ENCODE measurements at places on chromosomes 1 and 21.

DNA sequence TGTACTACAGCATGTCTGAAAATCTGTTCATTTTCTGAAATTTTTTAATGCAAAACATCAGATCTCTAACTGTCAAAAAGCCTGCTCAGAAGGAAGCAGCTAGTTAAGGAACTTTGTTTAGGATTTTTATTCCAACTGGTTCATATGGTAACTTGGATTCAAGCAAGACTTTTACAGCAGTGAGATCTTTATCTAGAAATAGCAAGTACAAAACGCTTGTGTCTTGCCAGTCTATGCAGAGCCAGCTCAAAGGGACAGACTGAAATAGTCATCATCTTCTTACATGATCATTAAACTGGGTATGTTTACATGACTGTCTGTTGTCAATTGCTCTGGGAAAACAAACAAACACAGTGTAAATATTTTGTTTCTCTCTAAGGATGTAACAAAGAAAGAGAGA lies 37.6 kb downstream of the DDAH1 start:
- no peak for DNase-seq

GRCh38 chr1:223651291-223651991 lies 14.1 kb downstream of the CAPN8 start:
- no peak for DNase-seq

- peak; percentile 82 for DNase-seq
These were observed 18.3 kb upstream of the HDAC1 start for GRCh38 chr1:32273391-32274208.

GRCh38 chr21:41545500-41546359 lies 37.8 kb upstream of the TMPRSS2 start:
- DNase-seq = no peak

DNA sequence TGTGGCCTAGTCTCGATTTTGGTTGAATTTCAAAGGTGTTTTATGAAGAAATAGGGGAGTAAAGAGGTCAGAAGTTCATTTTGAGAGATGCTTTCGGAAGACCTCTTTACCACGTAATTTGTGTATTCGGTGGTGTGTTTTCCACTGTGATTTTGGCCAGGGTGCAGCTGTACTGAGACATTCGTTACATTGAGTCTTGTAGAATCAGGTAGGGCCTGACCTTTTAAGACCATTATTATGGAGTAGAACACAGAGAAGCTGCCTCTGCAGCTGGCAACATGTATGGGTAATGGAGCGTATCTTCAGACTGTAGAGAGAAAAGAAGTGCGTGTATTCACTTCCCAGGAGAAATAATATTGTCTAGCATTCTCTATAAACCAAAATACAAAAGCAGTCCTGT lies 326.5 kb downstream of the PDE4B start:
- no peak for DNase-seq

- no peak for DNase-seq
These were observed 93.8 kb downstream of the DNM3 start for GRCh38 chr1:171935086-171935485.

- DNase-seq = no peak
These were observed 383.0 kb upstream of the NFIA start for GRCh38 chr1:60699325-60699724.

DNA sequence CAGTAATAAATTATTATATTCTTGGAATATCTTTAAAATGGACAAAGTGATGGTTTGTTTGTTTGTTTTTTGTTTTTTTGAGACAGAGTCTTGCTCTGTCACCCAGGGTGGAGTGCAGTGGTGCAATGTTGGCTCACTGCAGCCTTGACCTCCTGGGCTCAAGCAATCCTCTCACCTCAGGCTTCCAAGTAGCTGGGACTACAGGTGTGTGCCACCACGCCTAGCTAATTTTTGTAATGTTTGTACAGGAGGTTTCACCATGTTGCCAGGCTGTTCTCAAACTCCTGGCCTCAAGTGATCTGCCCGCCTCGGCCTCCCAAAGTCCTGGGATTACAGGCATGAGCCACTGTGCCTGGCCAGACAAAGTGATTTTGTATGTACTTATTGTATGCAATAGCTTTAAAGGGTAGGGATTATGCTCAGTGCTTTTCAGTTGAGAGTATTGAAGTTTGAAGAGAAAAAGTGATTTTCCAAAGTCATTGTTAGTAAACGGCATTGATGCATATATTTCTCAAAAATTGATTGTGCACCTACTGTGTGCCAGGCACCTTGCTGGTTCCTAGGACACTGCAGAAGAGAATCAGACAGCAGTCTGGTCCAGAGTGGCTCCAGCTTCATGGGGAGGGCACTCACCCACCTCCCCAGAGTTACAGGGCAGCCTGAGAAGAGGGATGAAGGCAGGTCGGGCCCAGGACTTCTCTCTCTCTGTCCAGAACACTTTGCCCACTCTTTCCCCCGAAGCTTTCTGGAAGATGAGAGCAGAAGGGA lies 34.2 kb upstream of the TTC22 start:
- no peak for DNase-seq

GRCh38 chr1:8844501-8845006 lies 27.1 kb upstream of the RERE start:
- no peak for DNase-seq

DNA sequence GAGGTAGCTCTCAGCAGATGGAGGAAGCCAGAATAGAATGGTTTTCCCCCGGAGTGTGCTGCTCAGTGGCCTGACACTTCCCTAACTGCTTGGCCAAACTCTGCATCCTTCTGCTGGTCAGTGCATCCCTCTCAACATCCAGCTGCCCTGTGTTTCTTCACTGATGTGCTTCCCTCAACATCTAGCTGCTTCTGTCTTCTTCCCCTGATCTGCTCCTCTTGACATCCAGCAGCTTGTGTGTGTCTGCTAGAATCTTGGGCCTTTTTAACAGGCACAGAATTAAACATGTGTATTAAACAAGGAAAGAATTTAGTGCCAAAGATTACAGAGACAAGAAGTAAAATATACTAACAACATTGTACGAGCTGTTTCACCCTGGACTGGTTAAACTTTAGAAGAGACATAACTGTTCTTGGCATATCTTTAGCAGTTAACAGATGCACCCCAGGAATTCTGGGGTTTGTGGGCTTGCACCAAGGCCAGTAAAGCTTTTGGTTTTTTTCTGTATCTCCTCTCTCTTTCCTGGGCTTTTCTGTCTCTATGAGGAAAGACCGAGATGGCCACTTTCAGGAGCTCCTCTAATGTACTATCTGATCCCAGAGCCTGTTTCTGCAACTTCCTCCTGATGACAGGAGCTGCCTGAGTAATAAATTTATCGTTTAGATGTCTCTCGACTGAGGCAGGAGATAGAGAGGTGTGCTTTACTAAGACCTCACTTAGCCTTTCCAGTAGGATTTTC lies 34.8 kb upstream of the HSD3B1 start:
- no peak for DNase-seq

- DNase-seq = no peak
These were observed 1.6 kb downstream of the CYB5R1 start for GRCh38 chr1:202965422-202965821.

- no peak for DNase-seq
These were observed 83.5 kb downstream of the INTS7 start for GRCh38 chr1:211951856-211952255.

DNA sequence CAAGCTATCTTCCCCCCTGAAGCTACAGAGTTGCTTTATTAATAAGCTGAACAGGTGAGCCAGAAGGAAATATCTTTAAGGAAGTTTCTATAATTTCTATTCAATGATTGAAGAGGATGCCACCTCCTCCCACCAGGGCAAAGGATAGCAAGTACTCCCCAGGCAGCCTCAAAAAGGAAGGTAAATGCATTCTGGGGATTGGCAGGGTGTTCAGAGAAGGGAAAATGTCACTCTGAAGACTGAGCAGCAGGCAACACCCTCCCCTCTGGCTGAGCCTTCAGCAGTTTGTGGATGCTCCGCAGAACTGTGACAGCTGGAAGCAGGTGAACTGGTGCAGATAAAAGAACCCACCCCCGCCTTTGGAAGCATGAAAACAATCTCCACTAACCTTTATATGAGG lies 140.8 kb downstream of the BRINP2 start:
- DNase-seq = no peak
